ENCODE measurements at places on chromosomes 6 and 20. TPM values are rescaled to one million over a fixed set of nuclear protein-coding genes. Genes with fewer than 3 reads are reported as not detected.

DNA sequence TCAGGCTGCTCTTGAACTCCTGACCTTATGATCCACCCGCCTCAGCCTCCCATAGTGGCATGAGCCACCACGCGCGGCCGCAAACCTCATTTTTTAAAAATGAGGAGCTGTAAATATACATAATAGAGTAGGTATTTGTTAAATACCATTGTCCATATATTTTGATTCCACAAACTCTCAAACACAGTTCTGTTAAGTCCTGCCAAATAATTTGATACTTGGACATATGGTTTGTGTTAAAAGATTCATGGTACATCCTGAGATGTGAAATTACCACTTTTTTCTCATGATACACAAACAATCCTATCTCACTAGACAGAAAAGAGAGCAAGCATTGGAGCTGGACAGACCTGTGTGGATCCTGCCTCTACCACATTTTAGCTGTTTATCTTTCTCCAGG is 334.1 kb upstream of the KCNQ5 start:
- no peak for DNase-seq

DNA sequence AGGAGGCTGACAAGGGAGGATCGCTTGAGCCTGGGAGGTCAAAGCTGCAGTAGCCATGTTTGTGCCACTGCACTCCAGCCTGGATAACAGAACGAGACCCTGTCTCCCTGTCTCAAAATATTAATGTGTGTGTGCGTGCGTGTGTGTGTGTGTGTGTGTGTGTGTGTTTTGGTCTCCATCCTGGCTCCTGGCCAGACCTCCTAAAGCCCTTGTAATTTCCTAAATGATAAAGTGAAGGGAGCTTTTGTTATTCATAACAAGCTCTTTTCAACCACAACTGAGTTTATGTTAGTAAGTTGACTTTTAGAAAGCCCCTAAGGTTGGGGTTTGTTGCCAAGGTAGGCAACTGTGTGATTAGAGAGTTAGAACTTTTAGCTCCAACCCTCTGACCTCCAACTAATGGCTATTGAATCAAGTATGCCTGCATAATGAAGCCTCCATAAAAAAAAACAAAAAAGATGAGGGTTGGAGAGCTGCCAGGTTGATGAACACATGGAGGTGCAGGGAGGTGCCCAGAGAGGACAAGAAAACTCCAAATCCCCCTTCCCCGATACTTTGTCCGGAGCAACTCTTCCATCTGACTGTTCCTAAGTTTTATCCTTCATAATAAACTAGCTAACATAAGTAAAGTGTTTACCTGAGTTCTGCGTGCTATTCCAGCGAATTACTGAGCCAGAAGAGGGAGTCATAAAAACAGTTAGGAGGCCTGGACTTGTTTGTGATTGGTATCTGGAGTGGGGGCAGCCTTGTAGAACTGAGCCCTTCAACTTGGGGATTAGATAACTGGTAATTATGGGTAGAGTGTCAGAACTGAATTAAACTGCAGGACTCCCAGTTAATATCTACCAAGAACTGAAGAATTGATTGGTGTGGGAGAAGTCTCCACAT is 5.3 kb upstream of the AIF1 start:
- DNase-seq: no peak

DNA sequence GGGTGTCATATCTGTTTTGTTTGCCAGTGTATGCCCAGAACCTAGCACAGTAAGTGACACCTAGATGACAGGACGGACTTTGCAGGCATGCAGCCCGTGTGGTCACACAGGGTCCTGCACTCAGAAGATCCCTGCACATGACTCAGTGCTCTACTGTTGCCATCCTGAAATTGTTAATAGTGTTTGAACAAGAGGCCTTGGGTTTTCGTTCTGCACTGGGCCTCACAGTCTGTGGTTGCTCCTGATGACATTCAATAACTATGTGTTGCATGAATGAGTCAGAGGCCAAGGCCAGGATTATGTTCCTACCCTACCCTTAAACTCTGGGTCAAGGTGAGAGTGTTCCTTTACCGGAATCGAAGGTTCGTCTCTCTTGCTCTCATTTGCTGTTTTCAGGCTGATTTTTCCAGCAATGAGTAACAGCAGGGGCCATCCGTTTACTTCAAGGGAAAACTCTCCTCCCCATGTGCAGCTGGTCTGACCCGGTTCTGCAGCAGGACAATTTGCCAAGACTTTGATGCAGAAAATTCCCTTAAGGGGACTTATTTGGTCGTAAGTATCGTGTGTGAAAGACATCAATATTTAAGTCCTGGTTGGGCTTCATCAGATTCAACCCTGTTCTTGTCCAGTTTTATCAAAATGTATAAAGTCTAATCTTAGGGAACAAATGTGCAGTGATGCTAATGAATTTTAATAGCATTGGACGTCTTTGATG is 13.0 kb upstream of the PFDN4 start:
- DNase-seq: no peak

DNA sequence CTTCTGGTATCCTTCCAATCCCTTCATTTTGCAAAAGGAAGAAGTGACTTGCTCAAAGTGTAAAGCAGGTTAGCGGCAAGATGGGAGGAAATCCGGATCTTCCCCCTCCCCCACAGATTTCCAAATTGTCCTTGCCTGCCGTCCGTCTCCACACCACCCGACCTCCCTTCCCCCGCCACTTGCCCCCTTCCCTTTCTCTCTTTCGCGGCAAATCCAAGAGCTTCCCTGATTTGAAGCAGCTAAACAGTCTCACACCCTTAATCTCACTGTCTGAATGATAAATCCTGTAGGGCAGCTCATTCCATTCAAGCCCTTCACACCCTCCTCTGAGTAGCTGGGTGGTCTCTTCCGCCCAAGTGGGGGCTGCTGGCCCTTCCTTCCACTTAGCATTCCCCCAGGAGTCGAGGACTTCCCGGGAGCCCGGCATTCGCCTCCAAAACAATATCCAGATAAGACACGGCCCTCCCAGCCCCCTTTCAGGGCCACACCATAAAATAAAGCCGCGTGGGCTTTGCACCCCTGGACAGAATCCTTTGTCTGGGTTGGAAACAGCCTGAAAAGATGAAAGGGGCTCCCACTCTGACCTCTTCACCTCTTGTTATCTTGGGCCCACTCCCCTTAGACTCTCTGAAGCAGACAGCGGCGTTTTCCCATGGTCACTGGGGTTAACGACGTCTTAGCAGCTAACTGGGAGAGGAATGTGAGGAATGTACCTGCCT is 44.0 kb upstream of the PIM1 start:
- no peak for DNase-seq

DNA sequence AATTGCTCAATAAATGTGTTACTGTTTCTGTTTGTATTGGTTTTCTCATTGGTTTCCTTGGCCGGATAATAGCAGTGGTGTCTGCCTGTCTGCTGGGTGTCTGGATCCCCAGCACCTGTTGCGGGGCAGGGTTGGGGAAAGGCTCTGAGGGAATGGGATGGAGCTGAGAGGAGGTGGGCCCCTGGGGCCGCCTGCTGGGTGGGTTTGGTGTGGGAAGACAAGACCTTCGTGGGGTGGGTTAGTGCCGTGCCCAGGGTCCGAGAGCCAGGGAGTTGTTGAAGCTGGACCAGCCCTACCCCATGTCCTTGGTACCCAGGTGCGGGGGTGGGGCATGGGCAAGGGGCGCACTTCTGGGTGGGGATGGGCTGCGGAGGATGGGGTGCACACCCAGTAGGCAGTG is 4.0 kb downstream of the SS18L1 start:
- no peak for DNase-seq

Gene C6orf141
- 3.2 TPM for polyA plus RNA-seq

DNA sequence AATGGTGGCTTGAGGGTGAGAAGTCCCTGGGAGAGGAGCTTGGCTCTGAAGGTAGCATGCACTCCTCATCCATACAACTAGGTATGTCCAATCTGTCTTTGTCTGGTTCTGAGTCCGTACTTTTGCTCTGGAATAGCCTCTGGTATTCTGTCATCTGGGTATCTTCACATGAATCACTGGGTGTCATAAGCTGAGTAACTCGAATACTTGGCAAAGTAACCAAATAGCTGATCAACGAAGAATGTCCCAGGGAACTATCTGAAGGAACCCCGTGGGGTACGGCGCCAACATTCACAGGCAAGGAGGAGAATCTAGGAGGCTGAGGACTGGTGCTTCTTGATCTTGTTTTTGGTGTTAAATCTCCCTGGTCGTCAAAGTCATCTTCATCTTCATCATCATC is 184.8 kb downstream of the HIVEP2 start:
- DNase-seq: no peak

DNA sequence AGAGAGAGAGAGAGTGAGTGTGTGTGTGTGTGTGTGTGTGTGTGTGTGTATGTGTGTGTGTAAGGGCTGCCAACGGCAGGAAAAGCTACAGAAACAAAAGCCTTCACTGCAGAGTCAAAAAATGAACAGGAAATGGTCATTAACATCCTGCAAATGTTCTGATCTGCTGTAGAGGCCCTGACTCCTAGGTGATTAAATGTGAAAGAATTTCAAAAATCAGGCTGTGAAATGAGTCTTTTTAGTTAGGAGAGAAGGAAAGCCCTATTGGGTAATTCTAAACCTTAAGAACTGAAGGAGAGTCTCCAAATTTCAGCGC is 166.5 kb upstream of the MYLIP start:
- DNase-seq: no peak

- DNase-seq: no peak
Measured at GRCh38 chr6:109304284-109305015, 77.8 kb downstream of the CD164 start.

DNA sequence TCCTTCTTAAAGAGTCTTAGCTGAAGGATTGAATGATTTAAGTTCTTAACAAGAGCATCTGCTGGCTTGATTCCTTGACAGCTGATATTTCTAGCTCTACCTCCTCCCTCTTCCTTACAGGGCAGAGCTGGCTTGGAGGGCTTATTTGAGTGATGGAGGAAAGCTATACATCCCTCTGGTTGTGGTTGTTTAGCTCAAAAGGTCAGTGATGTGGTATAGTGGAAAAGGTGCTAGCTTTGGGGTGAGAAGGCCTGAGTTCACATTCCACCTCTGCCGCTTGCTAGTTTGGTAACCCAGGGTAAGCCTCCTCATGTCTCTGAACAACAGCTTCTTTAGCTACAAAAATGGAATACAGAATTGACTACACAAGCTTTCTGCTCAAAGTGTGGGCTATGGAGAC is 8.3 kb downstream of the CHMP4B start:
- no peak for DNase-seq

DNA sequence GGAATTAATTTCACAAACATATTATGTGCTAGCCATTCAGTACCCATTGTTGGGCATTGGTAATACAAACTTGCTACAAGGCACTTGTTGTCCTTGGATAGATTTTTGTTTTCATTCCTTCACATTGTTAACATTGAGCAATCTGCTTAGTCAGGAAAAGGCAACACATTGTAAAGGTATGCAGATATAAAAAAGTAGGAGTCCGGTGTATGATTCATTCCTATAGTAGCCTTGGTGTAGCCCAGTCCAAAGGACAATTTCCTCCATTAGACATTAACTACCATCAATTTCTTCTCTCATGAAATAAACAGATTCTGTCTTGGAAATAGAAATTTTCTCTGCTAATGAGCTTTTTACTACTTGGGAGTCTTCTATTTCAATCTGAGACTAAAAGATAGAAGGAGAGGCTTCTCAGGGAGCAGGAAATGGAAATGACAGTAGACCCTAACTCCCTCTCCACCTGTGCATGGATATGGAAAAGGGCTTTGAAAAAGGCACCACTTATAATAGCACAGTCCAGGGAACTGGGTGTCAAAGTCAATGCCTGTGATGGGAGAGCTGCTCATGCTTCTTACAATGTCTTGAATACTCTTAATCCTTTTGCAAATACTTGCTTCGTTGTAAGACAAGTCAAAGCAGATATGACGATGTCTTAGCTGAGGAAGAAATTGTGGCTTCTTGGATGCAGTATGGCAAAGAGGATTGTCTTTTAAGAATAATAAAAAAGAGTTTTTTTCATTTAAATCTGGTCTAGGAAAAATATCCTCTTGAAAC is 369.4 kb upstream of the CITED2 start:
- DNase-seq: no peak

Gene NNAT
- 623 TPM for polyA plus RNA-seq
